ENCODE measurements at places on chromosomes 13 and 19.
A peak's percentile ranks its signal among the peaks of the same experiment; 100 is the strongest.

- no peak for DNase-seq
These were observed 28.8 kb downstream of the EPN1 start for GRCh38 chr19:55703790-55704215.

GRCh38 chr13:100535426-100536135, 53.0 kb downstream of the GGACT start:
- DNase-seq, result no peak

GRCh38 chr19:40521276-40521675, 54.5 kb downstream of the SPTBN4 start:
- peak; percentile 14 for DNase-seq

- no peak for DNase-seq
These were observed 24.7 kb downstream of the ZNF136 start for GRCh38 chr19:12187625-12188024.

DNA sequence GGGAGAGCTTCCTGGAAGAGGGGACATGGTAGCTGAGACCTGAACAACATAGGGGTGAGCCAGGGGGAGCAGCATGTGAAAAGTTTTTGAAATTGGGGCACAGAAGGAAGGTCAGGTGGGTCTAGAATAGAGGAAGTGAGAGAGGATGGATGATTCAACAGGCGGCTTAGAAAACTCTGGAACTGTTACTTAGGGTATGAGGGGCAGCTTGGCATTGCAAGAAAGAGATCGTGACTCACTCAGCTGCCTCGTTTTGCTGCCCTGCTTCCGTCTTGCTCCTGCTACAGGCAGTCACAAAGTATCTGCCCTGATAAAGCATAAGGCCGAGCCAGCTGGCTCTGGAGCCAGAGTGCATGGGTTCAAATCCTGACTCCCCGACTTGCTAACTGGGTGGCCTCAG, 1.3 kb upstream of the CEACAM20 start:
- DNase-seq, result no peak

DNA sequence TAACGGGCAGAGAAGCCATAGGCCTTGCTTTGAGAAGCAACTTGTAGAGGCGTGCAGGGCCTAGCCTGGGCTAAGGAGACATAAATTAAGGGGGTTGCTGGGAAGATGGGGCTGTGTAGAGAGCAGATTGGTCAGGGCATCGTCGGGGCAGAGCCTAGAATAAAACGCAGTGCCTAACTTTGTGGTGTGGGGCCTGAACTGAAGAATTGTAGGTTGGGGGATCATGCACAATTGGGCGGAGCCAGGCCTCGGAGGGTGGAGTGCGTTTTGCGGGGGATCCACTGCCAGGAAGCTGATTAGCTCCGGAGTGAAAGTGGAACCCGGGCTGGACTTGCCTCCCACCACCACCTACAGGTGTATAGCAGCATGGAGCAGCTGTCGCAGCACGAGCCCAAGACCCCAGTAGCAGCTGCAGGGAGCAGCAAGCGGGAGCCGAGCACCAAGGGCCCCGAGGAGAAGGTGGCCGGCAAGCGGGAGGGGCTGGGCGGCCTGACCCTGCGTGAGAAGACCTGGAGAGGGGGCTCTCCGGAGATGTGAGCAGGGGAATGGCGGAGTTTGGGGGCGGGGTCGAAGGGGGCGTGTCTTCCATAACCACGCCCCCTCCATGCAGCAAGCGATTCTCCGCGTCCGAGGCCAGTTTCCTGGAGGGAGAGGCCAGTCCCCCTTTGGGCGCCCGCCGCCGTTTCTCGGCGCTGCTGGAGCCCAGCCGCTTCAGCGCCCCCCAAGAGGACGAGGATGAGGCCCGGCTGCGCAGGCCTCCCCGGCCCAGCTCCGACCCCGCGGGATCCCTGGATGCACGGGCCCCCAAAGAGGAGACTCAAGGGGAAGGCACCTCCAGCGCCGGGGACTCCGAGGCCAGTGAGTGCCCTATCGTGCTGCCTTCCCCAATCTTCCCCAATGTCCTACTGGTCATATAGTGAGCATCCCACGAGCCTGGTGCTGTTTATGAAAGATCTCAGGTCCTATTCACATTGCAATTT, 13.8 kb downstream of the DNASE2 start:
- peak; percentile 61 for DNase-seq

DNA sequence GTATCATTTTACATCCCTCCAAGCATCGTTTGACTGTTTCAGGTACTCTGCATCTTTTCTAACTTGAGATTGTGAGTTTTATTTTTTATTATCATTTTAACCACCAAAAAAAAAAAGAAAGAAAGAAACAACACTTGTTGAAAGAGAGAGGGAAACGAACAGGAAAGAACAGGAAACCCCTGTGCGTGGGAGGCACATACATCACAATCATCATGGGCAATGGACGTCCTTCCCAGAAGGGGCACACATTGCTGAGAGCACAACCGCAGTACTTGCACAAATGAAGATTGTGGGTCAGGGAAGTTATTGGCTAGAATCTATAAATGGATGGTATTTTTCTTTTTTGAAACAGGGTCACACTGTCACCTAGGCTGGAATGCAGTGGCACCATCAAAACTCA, 1.7 kb downstream of the CLC start:
- no peak for DNase-seq

- no peak for DNase-seq
These were observed 5.5 kb upstream of the SOHLH2 start for GRCh38 chr13:36219883-36220282.

DNA sequence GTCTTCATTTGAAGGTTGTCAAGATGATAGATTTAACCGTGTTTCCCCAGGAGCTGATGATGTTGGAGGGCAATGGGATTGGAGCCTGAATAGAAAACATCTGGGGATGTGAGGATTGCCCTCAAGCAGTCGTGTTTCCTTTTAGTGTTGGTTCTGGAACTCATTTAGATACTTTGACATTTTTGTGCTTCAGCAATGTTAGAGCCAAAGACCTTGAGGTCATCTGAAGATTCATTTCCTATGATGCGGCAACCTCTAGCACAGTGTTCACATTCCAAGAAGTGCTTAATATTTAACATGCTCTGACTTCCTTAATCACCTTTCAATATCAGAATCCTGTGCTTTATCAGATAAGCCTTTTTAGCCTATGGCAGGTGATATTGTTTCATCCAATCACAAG, 82.7 kb downstream of the SLC10A2 start:
- peak; percentile 75 for DNase-seq

DNA sequence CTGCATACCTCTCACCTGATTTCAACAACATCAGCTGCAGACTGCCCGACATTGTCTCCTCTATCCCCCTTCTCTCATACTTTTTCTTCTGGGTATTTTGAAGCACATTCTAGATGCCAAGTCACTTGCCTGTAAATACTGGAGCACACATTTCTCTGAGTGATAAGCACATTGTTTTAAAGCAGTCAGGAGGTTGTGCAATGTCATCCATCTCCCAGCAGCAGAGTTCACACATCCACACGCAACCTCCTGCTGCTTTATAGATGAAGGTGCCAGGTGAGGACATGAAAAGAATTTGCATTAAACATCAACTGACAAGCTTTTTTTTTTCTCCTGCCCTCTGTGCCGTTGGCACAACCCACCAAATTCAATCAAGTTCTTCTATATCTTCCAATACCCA, 5.5 kb downstream of the UPK1A start:
- DNase-seq, result no peak

GRCh38 chr13:38951525-38952313, 38.9 kb downstream of the STOML3 start:
- no peak for DNase-seq

GRCh38 chr13:26222520-26223046, 469 bp upstream of the RNF6 start:
- DNase-seq, result no peak

DNA sequence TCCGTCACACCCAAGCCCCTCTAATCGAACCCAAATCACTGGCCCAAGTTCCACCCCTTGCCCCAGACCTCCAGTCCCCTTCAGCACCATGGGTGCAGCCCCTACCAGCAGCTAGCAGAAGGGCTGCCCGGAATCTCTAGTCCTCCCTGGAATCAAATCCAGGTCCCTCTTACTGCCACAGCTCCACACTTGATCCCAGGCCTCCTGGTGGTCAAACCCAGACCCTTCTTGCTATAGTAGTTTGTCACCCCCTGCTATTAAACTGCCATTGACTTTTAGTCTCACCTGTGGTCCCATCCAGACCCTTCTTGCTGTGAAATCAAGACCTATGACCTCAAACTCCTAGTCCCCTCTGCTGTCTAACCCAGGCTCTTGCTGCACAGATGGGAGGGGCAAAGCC, 8.7 kb downstream of the HIPK4 start:
- DNase-seq, result no peak

DNA sequence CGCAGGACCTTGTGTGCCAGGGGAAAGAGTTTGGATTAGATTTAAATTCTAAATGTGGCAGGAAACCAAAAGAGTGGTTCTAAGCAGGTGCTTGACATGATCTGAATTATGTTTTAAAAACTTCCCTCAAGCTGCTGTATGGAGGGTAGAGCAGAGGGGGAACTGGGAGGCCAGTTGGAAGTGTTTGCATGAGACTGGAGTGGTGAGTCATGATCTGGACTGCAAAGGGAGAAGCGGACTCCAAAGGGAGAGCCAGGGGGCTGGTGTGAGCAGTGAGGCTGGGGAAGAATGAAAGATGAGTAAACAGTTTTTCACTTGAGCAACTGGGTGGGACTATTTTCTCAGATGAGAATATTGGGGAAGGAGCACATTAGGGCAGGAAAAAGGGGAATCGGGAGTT, 206.1 kb downstream of the DNAJC15 start:
- peak; percentile 60 for DNase-seq

DNA sequence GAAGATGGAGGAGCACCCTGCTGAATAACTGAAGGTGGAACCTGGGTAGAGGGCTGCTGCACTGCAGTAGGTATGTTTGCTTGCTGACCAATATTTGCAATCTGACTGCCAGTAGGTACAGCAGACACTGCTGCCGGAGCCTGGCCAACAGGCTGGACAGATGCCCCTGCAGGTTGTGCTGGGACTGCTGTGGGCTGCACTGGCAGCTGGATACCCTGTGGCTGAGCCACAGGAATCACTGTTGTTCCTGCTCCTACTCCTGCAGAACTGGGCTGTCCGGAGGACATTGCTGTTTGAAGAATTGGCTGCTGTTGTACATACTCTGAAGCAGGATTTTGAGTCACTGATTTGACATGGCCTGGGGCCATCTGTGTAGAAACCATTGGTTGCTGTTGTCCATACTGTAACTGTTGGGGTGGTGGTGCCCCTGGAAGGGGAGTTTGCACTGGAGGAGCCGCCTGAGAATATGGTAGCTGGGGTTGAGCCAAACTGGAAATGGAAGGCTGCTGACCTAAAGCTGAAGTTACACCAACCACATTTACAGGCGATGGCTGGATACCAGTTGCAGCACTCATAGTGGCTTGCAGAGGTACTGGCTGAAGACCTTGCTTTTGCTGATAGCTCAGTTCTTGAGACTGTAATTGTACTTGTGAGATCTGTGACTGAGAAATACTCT, 2.2 kb downstream of the TSC22D1 start:
- DNase-seq, result peak; percentile 58

- DNase-seq, result no peak
These were observed 20.1 kb downstream of the PCCA start for GRCh38 chr13:100108913-100109507.
